Activated T-cell treated with anti-CD3 and anti-CD28 coated beads, Interleukin-2, amount 50 U/mL, for 72 hours (primary cell): ENCODE measurements at places on chromosomes 2 and 18.

DNA sequence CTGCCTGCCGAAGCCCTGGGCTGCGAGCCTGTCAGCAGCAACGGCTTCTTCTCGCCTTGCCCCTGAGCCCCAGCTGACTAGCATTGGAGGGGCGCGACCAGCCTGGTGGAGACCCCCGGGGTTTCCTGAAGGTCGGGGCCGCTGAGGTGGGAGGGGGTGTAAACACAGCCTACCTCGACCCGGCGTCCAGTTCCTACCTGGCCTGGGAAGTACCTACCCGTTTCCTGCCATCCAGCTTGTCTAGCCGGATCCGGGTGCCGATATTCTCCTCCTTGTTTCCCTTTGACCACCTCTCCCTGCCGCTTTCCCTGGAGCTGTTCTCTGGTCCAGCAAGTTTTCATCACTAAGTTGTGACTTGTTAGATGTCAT is 511 bp downstream of the MOB4 start:
- peak overlapping the region; percentile 97 for H3K27ac ChIP-seq
- no peaks in the 10 kb centered on the region for H3K27me3 ChIP-seq
- H3K4me3 ChIP-seq = peak overlapping the region; percentile 95
- DNase-seq = peak; percentile 35
- H3K36me3 ChIP-seq = peaks cover 24% of the 10 kb centered on the region

GRCh38 chr2:2291500-2292260 is 39.4 kb downstream of the MYT1L start:
- H3K27ac ChIP-seq = no peak overlapping the region
- H3K4me1 ChIP-seq = no peaks in the 10 kb centered on the region
- DNase-seq = no peak

DNA sequence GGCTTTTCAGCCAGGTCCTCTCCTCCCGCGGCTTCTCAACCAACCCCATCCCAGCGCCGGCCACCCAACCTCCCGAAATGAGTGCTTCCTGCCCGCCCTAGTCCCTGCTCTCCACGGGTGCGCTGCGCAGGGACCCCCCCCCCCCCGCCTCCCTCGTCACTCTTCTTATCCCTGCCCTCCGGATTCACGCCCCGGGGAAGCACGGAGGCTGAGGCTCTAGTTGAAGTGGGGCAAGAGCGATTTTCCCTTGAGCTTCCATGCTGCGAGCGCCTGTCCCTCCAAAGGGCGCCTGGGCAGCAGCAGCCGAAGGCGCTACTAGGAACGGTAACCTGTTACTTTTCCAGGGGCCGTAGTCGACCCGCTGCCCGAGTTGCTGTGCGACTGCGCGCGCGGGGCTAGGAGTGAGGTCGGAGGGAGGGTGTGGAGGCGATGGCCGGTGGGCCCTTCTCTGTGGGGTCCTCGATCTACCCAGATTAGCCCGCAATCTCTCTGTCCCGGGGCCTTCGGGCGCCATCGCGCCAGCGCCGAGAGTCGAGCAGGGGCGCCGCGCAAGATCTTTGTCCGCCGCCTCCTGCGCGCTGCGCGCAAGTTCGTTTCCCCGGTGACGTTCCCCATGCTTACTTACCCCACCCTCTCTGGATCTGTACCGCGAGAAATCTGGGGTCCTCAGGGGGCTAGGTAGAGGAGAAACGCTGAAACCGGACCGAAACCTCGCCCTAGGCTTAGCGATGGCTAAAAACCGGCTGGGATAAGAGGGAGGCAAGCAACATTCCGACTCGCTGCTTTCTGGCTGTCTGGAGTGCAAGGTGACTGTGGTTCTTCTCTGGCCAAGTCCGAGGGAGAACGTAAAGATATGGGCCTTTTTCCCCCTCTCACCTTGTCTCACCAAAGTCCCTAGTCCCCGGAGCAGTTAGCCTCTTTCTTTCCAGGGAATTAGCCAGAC is 677 bp downstream of the GAD1 start:
- H3K4me1 ChIP-seq = peaks cover 72% of the 10 kb centered on the region
- H3K4me3 ChIP-seq = peak overlapping the region; percentile 82
- no peak overlapping the region for H3K27ac ChIP-seq

DNA sequence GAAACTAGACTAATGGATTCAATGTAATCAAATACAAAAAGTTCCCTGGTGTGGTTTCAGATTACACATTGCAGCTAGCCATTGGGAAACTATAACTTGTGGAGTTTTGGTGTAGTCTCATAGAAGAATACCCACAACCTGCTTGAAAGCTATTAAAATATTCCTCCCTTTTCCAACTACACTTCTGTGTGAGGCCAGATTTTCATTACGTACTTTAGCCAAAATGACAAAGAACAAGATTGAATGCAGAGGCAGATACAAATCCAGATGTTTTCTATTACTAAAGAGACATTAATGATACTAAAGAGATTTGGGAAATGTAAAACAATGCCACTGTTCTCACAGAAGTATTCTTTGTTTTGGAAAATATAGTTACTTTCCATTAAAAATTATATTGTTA is 128.7 kb upstream of the SLC35G4 start:
- no peak for DNase-seq
- no peaks in the 10 kb centered on the region for H3K27me3 ChIP-seq
- no peaks in the 10 kb centered on the region for H3K4me1 ChIP-seq
- H3K4me3 ChIP-seq = no peak overlapping the region
- no peaks in the 10 kb centered on the region for H3K36me3 ChIP-seq

GRCh38 chr18:26407736-26408601 is 140.4 kb downstream of the KCTD1 start:
- H3K27ac ChIP-seq = no peak overlapping the region
- DNase-seq = no peak
- H3K4me3 ChIP-seq = no peak overlapping the region
- H3K36me3 ChIP-seq = no peaks in the 10 kb centered on the region
- H3K27me3 ChIP-seq = no peaks in the 10 kb centered on the region
